ENCODE measurements at places on chromosomes 5 and 9.

DNA sequence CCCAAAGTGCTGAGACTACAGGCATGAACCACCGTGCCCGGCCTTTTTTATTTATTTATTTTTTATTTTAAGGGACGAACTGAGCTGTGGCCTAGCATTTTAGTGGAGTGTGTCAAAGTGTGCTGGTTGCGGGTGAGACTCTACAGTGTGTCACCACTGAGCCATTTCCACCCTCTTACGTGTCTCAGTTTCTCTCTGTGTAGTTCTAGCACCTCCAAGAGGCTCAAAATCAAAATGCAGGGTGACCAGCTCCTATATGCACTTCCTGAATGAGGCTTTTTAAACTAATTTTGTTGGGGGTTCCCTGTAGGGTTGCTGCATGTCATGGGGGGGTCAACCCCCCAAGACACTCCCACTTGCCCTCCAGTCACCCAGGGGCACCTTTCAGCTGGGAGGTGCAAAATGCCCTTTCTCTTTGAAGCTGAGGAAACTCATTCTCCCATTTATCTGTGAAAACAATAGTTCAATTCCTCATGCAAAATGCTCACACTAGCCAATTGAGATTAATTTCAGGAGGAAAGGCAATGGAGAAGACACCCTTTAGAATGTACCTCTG is 69.3 kb downstream of the COL15A1 start:
- no peak for DNase-seq

DNA sequence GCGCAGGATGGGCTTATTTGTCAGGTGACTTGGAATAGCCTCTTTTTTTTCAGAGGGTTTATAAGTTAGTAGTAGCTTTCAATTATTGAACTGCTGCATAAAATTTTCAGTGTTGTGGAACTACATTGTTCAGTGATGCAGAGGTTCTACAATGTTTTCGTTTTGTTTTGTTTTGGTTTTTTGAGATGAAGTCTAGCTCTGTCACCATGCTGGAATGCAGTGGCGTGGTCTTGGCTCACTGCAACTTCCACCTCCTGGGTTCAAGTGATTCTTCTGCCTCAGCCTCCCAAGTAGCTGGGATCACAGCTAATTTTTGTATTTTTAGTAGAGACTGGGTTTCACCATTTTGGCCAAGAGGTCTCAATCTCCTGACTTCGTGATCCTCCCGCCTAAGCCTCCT is 22.0 kb downstream of the NUP188 start:
- no peak for DNase-seq

DNA sequence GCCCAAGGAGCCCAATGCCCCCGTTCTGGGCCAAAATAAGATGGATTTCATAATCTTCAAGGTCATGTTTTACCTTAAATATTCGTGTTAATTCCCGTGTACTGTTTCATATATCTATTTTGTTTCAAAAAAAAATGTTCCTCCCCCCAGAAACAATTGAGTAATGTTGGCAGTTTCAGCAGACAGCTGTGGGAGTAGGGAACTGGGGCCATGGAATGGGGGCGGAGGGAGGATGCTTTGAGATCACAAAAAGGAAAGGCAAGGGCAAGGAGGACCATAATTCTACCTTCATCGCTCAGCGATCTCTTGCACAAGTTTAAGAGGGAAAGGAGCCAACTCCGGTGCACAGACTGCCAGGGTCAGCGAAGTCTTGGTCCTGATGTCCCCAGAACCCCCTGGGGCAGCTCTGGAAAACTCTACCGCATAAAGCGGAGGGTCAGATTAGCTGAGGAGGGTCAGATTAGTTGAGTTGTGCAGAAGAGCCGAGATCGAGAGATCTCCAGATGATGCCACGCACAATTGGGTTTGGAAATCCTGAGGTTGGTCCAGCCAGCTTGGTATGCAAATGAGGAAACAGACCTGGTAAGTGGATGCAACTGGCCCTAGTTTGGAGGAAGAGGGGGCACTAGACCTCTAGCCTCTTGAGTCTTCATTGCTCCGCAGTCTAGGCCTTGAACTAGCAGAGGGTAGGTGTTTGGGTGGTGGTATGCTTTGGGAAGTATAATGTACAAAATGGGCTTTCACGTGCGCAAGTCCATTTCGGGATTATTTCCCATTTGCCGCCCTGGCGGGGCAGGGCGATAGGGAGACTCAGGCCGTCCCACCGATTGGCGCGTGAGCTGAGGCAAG is 24.0 kb downstream of the CDKN2A start:
- DNase-seq: no peak

DNA sequence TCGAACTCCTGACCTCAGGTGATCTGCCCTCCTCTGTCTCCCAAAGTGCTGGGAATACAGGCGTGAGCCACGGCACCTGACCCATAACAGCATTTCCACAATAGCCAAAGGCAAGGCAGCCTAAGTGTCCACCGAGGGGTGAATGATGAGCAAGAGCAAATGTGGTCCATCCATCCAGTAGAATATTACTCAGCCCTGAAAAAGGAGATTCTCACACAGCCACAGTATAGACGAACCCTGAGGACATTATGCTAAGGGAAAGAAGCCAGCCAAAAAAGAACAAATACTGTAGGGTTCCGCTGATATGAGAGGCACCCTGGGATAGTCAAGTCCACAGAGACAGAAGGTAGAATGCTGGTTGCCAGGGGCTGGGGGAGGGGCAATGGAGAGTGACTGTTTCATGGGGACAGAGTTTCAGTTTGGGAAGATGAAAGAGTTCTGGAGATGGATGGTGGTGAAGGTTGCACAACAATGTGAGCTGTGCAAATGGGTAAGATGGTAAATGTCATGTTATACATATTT is 7.0 kb downstream of the LAMC3 start:
- no peak for DNase-seq

- no peak for DNase-seq
Measured at GRCh38 chr5:169801324-169801777, 164.3 kb downstream of the DOCK2 start.
